Stimulated activated CD8-positive, alpha-beta memory T cell treated with anti-CD3 and anti-CD28 coated beads, Interleukin-4, amount 100 ng/mL, for 4 hours (primary cell): ENCODE measurements at places on chromosomes 16 and 17.

DNA sequence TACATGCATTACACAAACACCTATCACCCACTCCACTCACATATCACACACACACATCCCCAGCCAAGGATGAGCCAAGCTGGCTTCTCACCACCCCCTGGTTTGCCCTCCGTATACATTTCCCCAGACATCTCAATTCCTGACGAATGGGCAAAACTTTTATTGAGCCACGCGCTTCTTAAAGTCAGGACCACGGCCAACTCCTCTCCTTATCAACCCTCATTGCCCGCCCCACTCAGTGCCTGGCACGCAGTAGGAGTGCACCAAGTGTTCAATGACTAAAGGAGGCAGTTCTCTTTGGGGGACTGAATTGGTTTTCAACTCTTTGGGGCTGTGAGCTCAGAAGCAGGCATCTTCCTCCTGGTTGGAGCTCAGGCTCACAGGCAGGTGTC, 22.5 kb upstream of the C16orf78 start:
- no peak for DNase-seq

DNA sequence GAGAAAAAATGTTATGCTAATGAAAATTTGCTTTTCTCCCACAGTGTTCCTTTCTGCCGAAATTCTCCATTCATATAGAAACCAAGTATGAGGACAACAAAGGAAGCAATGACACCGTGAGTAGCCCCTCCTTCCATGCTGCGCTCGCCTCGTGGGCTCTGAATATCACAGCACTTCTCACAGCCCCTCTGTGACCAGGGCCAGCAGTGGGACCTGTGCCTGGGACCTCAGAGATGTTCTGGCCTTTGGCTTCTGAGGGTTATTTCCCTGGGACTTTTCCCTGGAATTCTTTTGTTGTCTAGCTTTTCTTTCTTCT, 139.6 kb upstream of the NOL11 start:
- no peak for DNase-seq

GRCh38 chr16:50666658-50667496, 14.2 kb downstream of the SNX20 start:
- DNase-seq: no peak

DNA sequence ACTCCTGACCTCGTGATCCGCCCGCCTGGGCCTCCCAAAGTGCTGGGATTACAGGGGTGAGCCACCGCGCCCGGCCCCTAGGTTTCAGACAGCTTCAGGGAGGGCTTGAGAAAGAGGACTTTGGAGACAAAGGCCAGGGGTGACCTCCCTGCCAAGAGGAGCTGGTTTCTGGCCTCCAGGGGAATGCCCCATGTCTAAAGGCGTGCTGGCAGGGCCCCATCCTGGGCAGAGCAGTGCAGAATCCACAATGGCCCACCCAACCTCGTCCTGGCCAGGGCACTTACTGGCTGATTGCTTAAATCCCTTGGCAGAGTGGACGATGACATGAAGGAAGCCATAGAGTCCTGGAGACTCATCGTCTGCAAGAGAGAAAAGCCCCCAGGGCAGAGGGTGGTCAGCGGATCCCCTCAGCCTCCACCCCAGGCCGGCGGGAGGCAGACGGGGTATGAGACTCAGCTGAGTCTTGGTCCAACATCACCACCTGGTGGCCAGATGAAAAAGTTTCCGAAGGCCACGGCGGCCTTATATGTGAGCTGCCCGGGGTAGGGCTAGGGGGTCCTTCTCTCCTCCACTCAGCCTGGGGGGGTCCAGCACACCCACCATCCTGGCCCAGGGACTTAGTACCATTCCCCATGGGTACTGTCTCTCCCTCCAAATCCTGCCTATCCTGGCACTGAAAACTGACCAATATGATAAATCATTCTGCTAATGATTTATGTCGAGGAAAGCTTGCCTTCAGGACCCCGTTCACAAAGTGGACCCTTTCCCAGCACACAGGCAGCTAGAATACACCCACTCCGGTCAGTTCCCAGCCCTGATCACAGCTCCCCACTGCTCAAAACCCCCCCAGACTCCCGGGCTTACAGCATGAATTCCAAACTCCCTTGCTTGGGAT, 59.1 kb downstream of the TIMM22 start:
- DNase-seq: no peak

DNA sequence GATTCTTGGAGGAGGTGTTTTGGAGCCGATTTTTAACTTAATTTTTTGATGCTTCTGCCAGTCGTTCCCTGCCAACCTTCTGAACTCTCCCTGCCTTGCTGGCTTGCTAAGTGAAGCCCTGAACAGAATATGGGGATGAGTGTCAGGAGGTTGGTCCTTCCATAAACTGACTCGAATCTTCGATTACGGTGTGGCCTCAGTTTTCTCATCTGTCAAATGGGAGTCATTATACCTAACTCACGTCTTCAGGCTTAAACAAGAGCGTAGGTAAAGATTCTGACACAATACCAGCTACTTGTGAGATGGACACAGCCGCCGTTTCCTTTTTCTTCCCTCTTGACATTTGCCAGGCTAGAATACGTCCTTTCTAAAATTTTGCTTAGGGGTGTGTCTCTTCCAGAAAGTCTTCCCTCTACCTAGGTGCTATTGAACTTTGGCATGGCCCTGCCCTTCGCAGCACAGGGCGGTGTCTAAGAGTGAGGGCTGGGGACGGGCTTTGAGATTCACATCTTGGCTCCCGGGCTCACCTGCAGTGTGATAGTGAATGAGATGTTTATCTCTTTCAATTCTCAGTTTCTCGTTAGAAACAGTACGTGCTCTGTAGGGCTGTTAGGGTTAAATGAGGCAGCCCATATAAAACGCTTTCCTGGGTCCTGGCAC, 190.6 kb upstream of the SDK2 start:
- DNase-seq: no peak

- no peak for DNase-seq
Measured at GRCh38 chr16:4370570-4371356, 885 bp upstream of the VASN start.

GRCh38 chr17:72863526-72864211, 228.8 kb downstream of the SLC39A11 start:
- DNase-seq: no peak

- DNase-seq: peak; percentile 19
Measured at GRCh38 chr17:32253117-32253611, 12.5 kb upstream of the RHBDL3 start.

- DNase-seq: no peak
Measured at GRCh38 chr16:87638736-87639135, 36.4 kb downstream of the JPH3 start.

- no peak for DNase-seq
Measured at GRCh38 chr16:81668243-81669097, 110.6 kb upstream of the PLCG2 start.

DNA sequence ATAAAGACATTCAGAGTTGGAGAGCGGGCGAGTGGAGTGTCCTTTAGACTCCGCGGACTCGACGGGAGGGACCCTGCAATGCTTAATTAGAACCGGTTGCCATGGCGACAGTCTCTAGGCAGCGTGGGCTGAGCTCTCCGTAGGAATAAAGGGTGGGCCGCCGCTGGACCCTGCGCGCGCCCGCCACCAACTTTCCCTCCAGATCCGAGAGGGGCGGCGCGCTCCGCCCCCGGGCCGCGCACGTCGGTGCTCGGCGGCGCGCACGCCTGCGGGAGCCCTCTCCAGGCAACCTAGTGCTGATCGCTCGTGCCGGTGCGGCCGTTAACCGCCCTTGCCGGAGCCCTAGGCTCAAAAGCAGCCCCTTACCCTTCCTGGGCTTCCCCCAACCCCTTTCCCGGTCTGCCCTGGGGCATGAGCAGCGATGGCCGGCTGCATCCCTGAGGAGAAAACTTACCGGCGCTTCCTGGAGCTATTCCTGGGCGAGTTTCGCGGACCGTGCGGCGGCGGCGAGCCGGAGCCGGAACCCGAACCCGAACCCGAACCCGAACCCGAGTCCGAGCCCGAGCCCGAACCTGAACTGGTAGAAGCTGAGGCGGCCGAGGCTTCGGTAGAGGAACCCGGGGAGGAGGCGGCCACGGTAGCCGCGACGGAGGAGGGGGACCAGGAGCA, at the start of gene PPM1E:
PPM1E (plus strand) TSS at position 278 of the 669 bp plus-strand sequence.
- DNase-seq: peak; percentile 4

DNA sequence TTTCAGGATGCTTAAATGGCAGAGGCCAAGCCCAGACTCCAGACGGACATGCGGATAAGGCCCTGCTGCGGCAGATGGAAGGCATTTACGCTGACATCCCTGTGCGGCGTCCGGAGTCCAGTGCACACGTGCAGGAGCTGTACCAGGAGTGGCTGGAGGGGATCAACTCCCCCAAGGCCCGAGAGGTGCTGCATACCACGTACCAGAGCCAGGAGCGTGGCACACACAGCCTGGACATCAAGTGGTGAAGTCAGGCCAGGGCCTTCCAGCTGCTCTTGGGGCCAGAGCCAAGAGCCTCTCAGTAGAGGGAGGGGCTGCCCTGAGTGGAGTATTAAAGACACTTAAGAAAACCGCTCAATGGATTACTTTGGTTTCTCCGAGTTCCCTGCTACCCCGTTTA, 29.4 kb downstream of the NARF start:
- no peak for DNase-seq

GRCh38 chr17:38579934-38580333, 25.8 kb downstream of the SRCIN1 start:
- DNase-seq: no peak
